ENCODE measurements at places on chromosomes 1 and 21.
A peak's percentile ranks its signal among the peaks of the same experiment; 100 is the strongest.

GRCh38 chr1:67552336-67552759 is 122.1 kb upstream of the SERBP1 start:
- no peak for DNase-seq

DNA sequence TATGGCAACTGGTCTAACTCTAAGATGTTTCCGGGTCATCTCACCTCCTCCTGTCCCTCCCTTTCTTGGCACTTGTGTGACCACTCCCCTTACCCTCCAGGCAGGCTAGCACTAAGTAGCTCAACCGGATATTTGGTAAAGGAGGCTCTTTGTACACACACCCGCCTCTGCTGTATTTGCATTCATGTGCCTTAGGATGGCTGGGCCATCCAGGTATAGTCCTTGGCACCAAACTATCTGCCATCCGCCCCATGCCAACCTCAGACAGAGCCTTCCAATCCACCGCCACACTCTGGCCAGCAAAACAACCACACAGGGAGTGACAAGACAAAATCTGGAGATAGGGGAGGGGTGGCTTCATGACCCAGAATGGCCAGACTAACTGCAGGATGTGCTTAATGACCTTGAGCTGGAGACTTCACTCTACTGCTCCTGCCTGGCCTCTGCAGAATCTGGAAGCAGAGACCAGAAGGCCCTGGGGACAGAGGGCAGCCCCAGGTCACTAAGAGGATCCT is 59.5 kb downstream of the CDK18 start:
- no peak for DNase-seq

- no peak for DNase-seq
These were observed 148.7 kb downstream of the PGBD5 start for GRCh38 chr1:230277201-230278025.

DNA sequence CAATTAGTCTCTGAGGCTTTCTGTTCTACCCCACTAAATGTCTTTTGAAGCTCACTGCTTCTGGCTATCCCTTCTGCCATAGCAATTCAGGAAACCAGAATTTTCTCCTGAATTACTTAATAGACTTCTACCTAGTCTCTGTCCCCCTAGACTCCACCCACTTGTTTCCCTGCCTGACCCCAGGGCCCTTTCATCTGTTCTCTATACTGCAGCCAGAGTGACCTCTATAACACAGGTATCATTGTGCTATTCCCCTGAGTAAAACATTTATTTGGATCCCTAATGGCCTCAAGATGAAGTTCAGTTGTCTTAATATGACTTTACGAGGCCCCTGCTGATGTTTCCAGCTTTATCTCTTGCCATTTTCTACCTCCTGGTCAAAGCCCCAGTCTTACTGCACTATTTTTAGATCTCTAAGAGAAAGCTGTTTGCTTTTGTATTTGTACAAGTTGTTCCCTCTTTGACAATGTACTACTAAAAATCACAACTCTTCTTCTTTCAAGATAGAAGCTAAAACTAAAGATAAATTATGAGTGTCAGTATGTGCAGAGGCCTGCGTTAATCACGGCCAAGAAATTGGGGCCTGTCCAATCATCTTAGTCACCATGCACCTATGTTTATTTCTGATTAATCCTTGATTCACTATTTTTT is 54.5 kb downstream of the ATP1B1 start:
- no peak for DNase-seq

DNA sequence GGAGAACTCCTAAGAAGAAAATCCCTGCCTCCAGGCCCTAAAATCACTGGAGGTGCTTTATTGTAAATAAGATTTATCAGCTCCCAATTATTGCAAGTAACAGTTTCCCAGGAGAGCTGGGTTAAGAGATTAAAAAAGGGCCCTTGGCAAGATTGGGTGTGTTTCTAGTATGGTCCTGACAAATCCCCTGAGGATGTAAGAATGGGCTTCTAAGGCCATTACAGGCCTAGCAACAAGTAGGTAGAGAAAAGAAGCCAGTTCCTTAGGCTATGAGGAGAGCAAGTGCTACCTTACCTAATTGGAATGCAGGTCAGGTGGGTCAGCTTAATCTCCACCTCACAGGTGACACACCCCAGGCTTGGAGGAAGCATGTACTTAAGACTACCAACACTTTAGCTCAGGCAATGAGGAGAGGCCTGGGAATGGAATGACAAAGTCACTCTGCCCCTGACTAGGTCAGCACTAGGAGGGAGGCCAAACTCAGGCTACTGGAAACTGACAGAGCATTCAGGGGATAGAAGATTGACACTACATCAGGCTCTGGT is 6.8 kb upstream of the OTUD7B start:
- no peak for DNase-seq

DNA sequence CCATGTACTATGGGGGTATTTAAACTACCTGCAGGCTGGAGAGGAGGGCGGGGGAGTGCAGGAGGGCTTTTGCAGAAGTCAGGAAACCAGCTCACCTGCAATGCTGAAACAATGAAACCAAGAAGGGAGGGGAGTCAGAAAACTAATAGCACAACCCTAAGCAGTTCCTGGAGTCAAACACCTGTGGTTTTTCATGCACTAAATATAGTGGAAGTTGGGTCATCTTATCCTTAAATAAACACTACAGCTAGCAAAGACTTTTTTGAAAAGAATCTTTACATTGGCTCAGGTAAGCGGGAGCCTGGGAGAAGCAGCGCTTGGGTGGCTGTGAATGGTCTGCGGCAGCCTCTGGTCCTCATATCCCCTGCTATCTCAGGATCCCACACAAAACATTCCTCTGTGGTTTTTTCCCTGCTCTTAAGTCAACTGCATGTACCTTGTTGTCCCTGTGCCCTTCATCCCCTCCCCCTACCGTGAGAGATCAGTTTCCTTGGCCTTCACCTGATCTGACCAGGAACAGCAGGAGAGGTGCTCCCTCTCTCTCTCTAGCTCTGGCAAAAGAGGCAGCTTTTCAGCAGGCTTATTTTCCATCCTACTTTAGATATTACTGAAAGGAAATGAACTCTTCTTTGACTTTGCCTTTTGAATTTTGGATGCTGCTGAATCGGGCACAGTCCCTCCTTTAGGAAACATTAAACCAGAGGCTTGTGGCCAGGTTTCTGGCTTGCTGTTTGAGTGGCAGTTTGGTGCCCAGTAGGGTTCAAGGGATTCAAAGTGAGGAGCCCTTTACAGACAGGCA is 26.6 kb downstream of the TENT5C start:
- DNase-seq, result no peak

DNA sequence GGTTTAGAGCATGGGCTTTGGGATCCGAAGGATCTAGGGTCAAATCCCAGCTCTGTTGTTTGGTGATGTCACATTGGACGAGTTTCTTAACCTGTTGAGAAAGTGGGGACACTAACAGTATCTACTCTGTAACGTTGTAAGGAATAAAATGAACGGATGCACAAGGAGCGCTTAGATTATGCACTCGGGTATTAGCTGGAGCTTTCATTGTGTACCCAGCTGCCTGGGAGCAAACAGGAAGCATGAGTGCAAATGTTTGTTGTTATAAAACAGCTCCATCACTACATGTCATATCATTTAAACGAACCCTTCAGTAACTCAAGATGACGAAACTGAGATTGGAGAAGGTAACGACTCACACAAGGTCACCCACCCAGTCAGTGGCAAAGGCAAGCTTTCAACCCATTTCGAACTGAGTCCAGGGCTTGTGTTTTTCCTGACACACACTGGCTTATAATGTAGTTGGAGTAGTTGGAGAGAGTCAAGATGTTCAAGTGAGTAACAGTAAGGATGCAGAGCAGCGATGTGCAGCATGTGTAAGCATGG is 16.2 kb upstream of the SLC6A17 start:
- DNase-seq, result no peak

DNA sequence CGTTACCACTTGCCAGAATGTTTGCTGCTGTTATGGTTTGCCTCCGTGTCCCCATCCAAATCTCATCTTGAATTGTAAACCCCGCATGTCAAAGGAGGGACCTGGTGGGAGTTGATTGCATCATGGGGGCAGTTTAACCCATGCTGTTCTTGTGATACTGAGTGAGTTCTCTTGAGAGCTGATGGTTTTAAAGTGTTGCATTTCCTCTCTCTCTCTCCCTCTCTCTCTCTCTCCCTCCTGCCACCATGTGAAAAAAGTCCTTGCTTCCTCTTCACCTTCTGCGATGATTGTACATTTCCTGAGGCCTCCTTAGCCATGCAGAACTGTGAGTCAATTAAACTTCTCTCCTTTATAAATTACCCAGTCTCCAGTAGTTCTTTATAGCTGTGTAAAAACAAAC is 44.4 kb downstream of the CFHR5 start:
- no peak for DNase-seq

DNA sequence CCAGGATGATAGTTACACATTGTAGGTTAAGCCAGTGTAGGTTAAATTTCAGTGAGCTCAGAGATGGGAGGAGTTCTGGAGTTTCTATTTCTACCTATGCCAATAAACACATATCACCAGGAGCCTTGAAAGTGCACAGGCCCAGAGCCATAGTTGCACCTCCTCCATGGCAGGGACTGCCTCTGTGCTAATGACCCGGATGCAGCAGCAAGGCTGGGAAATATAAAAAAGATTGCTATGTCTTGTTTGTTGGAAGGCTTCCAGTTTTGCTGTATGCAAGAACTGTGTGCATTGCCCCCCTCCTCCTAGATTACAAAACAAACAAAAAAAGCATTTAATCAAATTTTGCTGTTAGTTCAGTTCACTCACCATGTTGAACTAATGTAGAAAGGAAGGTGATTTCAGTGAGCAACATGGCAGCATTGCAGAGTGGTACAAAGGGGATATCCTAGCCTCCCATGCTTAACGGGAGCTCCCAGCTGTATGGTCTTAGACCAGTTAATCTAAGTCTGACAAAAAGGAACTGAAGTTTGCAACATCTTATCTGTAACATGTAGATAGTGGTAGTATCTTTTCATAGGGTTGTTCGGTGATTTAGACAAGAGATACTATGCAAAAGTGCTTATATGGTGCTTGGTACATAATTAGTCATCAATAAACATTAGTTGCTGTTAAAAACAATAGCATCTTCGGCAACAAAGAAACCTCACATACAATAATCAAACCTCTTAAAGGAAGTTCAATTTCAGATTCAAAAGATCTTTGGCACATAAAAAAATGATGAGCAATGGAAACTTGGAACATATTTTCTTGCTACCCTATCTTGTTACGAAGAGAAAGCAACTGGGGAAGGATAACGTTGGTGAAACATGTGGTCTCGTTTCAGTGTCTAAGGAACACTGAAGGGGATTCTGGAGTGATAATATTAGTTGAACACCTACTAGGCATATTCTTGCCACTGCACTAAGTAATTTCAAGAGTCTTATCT is 309.5 kb downstream of the ASTN1 start:
- DNase-seq, result no peak

DNA sequence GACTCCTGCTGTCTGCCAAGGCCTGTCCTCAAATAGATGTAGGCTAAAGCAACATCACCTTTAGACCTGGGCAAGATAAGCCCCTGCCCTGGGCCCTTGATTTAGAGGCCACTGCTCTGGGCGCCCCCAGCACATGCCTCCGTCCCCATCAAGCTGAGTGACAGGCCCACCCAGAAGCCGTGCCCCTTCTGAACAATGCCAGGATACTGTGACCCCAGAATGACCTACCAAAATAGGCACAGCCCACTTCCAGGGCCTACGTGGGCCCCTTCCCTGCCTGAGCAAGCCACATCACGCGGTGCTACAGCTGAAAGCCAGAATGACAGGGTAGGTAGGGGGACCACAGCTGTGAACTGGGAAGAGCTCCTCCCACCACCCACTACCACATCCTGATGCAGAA is 24.7 kb upstream of the BECN2 start:
- DNase-seq, result no peak

DNA sequence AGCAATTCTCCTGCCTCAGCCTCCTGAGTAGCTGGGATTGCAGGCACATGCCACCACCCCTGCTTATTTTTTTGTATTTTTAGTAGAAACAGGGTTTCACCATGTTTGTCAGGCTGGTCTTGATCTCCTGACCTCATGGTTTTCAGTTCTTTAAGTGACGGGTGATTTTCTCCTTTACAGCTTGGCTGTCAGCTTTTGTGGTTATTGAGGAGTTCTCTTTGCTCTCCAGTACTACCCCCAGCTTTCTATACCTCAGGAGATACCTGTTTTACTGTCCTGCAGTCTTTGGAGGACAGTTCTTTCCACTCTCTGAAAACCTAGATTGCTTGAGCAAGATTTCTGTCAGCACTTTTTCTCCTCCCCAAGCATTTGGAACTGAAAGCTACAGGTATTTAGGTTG is 45.9 kb upstream of the EGLN1 start:
- no peak for DNase-seq

DNA sequence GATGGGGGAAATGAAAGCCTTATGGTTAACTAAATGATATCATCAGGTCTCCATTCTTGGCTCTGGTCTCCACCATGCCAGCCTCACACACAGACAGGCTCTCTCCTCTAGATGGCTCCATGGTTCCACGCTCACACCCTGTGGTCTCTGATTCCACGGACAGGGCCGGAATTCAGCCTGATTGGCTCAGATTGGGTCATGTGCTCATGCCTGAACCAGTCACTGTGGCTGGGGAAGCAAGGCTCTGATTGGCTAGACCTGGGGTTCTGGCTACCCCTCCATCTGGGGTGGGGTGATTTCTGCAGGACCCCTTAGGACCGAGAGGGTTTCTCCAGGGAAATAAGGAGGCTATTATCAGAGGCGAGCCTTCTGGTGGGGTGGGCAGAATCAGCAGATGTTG is 277.0 kb downstream of the PTPRU start:
- DNase-seq, result peak; percentile 27

DNA sequence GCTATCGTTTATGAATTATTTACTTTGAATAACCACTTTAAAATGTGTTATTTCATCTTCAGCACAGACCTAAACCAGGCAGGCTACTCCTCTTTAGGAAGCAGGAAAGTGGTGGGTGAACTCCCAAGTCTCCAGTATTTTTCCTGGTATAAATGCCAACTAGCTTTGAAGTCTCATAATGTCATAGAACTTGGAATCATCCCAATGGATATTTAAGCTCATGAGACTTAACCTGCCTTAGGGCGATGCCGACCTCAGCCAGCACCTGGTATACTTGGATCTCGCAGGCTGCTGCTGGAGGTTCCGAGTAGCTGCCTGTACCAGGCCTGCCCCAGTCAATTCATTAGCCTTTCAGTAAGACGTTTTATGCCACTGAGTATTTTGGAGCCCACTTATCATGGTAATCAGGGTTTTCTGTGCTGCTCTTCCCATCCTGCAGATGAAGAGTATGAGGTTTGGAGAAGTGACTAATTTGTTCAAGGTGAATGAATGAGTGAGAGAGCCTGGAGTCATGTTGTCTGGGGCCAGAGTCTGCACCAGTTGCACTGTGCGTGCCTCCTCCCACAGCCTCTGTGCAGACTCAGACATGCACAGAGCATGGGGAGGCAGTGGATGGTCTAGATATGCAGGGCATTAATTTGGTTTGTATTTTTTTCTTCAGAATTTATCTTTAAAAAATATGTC is 34.9 kb downstream of the VANGL1 start:
- no peak for DNase-seq

DNA sequence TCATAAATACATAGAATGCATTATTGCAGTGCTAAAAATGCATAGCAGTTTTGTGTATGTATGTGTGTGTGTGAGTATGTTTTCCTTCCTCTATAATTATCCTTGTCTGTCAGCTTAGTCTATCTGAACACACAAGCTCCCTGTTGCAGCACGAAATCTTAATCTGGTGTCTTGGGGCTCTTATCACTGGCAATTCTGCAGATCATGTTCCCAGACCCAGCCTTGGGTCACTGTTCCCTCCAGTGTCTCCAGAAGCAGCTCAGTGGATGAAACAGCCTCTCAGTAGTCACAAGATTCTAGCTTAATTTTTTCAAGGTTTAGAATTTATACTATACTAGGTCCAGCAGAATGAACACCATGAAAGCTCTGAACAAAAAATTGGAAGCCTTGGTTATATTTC is 777.9 kb downstream of the MRPL39 start:
- DNase-seq, result no peak

GRCh38 chr1:3327389-3327702 is 127.1 kb upstream of the ARHGEF16 start:
- DNase-seq, result no peak

GRCh38 chr1:20978413-20978812 is 191.3 kb upstream of the HP1BP3 start:
- DNase-seq, result no peak

All from GM04503 (cell line).